Retinal pigment epithelial cell (primary cell): ENCODE measurements at places on chromosomes 5 and 9.

DNA sequence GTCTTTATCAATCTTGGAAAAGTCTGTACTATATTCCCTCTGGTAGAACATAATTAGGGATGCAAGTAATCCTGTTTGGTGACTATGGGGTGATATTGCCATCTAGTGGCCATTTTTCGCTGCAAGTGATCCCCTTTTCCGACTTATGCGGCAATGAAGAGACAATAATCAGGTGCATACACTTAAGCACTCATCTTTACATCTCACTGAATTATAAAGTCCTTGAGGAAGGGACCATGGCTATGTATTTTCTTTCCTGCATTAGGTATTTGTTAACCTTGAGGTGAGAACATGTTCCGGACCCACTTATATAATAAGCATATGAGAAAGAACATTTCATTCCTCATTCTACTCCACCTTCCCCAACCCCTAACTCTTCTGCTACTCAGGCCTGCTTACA is 19.6 kb upstream of the LIX1 start:
- DNase-seq: peak; percentile 33

DNA sequence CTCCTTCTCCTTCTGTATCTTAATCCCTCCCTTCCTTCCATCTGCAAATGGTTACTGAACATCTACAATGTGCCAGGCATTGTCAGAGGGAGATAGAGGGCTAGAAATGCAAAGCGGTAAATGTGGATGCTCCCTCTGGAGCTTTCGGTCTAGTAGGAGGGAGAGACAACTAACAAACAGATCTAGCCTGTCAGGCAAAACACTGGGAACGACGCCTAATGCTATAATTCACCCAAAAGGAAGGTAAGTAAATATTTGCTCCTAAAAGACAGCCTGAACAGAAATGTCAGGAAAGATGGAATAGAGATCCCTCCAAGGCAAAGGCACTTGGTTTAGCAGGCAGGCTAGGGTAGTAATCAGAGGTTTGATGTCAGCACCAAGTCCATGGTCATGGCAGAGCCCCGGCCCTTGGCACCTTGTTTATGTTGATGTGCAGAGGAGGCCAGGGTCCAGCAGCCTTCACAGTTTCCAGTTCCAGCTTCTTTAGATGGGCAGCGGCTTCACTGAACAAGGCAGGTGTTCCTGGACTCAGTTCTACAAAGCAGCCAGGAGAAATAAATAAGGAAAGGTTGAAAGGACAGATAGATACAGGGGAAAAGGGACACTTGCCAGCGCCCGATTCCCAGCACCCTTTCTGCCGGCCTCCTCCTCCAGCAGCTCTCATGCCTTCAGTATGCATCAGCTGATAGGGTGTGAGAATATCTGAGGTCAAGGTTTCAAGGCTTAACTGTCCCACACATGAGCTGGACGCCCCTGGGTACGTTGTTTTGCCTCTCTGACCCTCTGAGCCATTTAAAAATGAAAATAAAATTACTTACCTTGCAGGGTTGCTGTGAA is 46.5 kb upstream of the FRRS1L start:
- no peak for DNase-seq

DNA sequence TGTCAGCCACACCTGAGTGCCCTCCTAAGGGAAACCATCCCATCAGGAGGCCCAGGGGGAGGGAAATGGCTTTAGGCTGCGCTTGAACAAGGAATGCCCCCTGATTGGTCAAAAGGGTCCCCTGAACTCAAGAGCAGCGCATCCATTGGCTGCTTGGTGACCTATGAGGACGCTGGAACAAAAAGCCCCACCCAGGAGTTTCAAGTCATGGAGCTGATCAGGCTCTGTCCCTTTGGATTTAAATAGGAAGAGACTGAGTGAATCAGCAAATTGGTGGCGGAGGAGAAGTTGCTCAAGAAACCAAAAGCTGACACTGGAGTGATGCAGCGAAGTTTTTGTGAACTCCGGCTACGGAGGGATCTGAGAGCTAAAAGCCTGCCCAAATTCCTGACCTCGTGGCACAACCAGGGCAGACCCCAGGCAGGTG is 66.7 kb downstream of the SMIM23 start:
- DNase-seq: no peak

DNA sequence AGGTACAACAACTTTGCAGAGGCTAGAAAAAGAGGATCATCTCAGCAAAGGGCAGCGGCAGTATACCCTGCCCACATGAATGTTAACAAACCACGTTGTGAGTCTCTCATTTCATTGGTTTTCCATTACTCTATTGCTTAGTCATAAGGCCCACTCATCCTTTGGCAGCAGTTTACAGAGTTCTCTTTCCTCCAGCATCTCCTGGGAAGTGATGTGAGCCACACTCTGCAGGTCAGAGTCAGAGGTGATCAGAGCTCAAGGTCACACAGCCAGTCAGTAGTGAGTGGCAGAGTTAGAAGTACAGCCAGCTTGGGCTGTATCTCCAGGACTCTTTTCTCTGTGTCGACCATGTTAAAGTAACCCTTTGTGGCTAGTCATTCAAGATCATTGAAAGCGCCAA is 599.6 kb upstream of the GRAMD2B start:
- DNase-seq: no peak

GRCh38 chr5:72134226-72134899 is 27.1 kb downstream of the MAP1B start:
- DNase-seq: no peak

DNA sequence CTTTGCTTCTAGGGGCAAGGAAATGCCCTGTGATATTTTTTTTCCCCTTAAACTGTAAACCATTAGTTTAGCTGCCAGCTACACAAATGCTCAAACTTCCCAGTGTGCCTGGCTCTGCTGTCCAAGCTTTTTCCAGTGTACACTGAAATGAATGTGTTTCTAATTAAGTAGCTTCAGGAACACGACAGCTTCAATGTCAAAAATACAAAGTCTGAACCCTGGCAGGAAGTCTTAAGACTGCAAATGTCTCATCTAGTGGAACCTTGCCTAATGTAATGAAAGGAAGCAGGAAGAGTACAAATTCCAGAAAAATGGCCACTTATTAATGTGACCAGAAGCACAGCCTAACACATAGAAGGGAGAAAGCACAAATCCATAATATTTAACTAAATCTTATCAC is 255.2 kb downstream of the CRB2 start:
- DNase-seq: no peak

GRCh38 chr5:103347716-103348423 is 89.3 kb downstream of the MACIR start:
- DNase-seq: no peak

- no peak for DNase-seq
Measured at GRCh38 chr9:127763918-127764384, 14.5 kb downstream of the SH2D3C start.

- no peak for DNase-seq
Measured at GRCh38 chr5:124932791-124933600, 186.6 kb upstream of the ZNF608 start.

DNA sequence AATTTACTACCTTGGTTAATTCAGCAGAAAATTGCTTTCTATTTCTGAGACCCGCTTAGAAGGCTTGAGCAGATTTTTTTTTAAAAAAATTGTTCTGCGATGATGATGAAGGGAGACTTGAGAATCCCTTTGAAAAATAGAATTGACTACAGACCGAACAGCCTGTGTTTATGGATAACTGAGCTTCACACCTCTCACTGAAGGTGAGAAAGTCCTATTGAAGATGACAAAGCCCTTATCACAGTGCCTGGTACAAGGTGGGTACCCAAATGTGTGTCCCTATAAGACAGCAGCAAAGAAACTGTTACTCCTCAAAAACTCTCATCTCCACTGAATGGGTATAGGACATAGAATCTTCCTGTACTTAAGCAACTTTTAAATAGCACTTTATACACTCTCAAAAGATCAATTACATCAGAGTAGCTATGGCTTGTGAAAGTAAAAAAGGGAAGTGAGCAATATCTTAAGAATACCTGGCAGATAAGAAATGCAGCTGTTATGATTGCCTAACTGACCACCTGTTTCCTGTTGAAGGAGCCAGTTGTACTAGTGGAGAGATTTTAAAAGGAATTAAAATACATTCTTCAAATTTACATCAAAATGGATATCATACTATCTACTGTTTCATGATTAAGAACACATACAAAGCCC is 419.7 kb downstream of the CHSY3 start:
- no peak for DNase-seq

DNA sequence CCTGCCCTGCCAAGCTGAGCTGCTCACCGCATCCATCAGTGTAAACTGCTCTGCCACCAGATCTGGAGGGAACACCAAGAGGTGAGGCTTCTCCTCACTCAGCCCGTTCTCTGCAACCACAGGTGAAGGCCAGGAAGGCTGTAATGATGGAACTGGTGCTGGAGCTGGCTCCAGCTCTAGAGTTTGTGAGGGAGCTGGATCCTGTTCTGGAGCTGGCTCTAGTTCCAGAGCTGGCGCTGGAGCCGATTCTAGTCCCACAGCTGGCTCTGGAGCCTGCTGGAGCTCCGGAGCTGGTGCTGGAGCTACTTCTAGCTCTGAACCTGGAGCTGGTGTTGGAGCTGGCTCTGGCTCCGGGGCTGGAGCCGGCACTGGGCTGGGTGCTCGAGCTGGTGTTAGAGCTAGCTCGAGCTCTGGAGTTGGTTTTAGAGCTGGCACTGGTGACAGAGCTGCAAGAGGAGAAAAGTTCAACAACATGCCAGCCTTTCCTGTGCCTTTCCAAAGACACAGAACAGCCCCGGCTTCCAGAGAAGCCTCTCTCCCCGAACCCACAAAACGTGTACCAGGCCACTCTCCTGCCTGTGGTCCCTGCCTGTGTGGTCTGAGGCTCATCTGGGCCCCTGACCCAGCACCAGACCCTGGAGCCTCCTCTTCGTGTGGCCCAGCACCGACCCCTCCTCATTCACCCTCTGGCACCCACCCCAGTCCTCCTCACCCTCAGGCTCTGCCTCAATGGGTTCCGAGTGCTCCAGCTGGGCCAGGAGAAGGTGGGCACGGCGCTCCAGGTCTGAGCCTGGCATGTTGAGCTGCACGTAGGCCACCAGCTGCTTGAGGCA is 12.9 kb downstream of the RALGDS start:
- DNase-seq: no peak

- peak; percentile 38 for DNase-seq
Measured at GRCh38 chr5:87120518-87121303, 147.0 kb upstream of the RASA1 start.

- DNase-seq: no peak
Measured at GRCh38 chr9:112378328-112379176, 1.4 kb upstream of the HSDL2 start.

DNA sequence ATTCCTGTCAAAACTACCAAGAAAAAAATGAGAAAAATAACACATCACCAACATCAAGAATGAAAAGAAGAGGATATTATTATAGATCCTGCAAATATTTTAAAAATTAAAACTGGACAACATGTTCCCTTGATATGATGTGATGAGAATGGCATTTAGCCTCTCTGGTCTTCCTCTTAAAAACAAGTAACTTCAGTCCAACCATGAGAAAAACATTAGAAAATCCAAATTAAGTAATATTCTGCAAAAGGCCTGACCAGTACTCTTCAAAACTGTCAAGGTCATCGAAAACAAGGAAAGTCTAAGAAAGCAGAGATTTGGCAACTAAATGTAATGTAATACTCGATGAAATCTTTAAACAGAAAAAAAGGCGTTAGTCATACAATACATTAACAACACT is 167.1 kb upstream of the SNX2 start:
- DNase-seq: no peak

- no peak for DNase-seq
Measured at GRCh38 chr5:178117923-178118701, 4.8 kb downstream of the N4BP3 start.

DNA sequence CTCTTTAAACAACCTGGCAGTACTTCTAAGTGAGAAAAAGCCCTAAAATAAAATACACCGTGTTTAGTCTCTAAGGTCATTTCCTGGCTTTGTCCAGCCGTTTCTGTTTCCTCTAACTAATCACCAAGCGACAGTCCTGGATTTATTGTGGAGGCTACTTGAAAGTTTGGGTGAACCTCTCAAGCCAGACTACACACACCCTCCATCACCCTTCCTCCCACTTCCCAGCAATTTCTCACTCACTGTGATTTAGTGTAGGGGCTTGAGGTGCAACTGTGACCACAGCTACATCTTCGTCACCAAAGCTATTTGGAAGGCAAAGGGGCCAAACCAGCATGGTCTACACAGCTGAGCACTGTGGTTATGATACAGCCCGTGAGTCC is 240.0 kb upstream of the SLC24A2 start:
- DNase-seq: no peak

DNA sequence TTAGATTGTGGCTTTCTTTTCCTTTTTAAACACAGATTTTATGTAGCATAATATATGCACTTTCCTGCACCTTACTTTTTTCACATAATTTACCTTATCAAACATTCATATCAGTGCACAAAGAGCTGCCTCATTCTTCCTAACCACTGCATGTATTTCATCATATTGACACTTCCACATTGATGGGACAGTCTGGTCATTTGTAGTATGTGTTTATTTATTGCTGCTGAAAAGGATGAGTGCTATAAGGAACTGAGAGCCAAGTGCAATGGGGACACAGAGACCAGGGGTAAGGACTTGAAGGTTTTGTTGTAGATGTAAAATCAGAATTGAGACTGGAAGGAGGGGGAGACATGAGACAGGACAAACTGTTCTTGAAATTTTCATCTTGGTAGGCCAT is 193.8 kb downstream of the SMARCA2 start:
- DNase-seq: no peak

DNA sequence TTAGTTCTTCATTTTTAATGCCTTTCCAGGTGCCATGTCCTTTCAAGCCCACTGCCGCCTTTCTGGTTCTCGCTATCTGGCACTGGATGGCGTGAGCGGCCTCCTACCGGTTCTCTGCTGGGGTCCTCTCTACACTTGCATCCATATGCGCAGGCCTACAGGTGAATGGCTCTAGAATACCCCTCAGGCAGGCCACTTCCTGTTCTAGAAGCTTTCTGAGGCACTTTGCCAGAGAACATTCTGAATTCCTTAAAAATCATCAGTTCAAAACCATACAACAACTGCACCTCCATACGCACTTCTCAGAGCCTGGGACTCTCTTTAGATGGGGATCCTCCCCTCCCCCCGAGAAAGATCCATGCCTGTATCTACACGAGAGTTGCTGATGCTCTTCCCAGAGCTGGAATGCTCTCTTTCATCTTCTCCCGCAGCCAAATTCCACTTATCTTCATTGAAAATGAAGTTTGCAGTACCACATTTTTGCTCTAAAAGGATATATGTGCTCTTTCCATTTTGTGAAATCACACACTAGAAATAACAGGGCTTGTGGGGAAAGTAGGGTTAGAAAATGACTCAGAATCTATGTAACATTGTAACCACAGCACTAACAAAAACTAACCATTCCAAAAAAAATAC is 1.4 kb upstream of the LHFPL2 start:
- DNase-seq: no peak

GRCh38 chr5:143279698-143280097 is 123.8 kb downstream of the NR3C1 start:
- no peak for DNase-seq

- no peak for DNase-seq
Measured at GRCh38 chr9:36080519-36080918, 43.8 kb downstream of the RECK start.
